ENCODE measurements at places on chromosomes 3 and 15. TPM values are rescaled to one million over a fixed set of nuclear protein-coding genes. Genes with fewer than 3 reads are reported as not detected.

DNA sequence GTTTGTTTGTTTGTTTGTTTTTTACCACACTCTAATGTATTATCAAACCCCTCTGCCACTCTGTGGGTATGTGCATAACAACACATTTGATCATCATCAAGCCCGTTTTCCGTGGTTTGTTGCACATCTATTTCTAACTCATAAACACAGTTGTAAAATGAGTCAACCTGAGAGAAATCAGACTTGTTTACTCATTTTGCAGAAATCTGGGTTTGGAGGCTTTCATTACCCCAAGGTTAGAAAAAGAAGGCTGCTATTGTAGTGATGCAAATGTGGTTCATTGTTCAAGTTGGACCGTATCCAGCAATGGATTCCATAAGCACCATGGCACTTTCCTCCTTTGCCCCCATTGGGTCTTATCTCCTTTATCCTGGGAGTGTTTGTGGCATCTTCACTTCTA lies 353.2 kb upstream of the SOX2 start:
- no peak for DNase-seq
- H3K36me3 ChIP-seq, result no peaks in the 10 kb centered on the region
- H3K4me1 ChIP-seq, result no peaks in the 10 kb centered on the region
- no peaks in the 10 kb centered on the region for H3K27me3 ChIP-seq
- no peak overlapping the region for H3K4me3 ChIP-seq
- no peak overlapping the region for H3K27ac ChIP-seq

RTP2 gene
- total RNA-seq, result not detected

- H3K27ac ChIP-seq, result no peak overlapping the region
- no peaks in the 10 kb centered on the region for H3K27me3 ChIP-seq
Measured at GRCh38 chr3:48945891-48946549, 27.4 kb downstream of the ARIH2 start.

- DNase-seq, result no peak
- no peak overlapping the region for H3K4me3 ChIP-seq
- H3K36me3 ChIP-seq, result no peaks in the 10 kb centered on the region
- H3K27ac ChIP-seq, result no peak overlapping the region
Measured at GRCh38 chr3:104916971-104917370, 449.7 kb upstream of the ALCAM start.

SSUH2 gene
- 0.44 TPM for total RNA-seq

DNA sequence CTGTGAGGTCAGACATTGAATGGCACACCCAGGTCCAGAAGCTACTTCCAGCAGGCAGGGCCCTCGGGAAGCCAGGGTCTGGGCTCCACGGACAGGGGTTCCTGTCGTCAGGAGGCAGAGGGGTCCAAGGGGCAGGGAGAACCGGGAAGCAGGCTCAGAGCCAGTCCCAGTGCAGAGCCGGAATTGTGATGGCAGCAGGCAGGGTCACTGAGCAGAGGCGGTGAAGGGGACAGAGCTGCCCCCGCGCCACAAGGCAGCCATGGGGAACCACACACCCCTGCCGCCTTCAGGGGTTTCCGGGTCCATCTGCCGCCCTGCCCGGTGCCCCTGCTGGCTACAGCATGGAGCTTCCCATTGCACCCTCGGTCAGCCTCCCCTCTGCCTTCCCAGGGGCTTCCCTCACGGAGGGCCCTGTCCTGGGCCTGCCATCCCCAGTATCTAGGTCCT lies 136.9 kb downstream of the NSMCE3 start:
- H3K36me3 ChIP-seq, result no peaks in the 10 kb centered on the region
- H3K27me3 ChIP-seq, result no peaks in the 10 kb centered on the region
- no peak for DNase-seq
- H3K4me3 ChIP-seq, result no peak overlapping the region
- H3K27ac ChIP-seq, result no peak overlapping the region

DNA sequence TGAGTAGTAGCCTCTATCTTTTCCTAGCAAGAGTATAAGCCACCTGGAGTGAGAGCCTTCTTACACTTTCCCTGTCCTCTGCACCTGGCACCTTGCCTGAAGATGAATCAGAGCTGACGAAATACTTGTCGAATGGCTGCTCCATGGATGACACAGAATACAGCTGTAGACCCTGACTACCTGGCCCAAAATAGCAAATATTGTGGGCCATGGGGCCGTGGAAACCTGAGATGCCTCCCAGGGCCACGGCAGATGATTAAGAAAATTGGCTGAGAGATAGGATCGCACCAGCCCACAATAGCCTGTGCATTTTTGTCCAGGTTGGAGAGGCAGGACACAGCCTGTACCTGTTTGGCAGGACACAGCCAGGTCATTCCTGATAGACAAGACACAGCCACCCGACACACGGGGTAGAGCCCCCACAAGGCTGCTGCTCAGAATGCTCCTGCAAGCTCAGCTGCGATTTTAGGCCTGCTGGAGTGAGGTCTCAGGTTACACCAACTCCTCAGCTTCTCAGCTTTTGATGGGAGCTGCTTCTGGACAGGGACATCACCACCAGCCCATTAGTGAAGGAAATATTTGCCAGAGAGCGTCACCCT lies 22.9 kb upstream of the TPM1 start:
- no peaks in the 10 kb centered on the region for H3K4me1 ChIP-seq
- no peak overlapping the region for H3K4me3 ChIP-seq
- H3K27me3 ChIP-seq, result no peaks in the 10 kb centered on the region
- no peaks in the 10 kb centered on the region for H3K36me3 ChIP-seq

CPEB1 gene
- total RNA-seq, result 1.4 TPM

SEMA7A gene
- 3.6 TPM for total RNA-seq

GRCh38 chr3:140941090-140941433 lies 574 bp upstream of the SLC25A36 start:
- no peak for DNase-seq
- peak overlapping the region; percentile 83 for H3K4me3 ChIP-seq
- peak overlapping the region; percentile 96 for H3K27ac ChIP-seq
- no peaks in the 10 kb centered on the region for H3K27me3 ChIP-seq
- peaks cover 3% of the 10 kb centered on the region for H3K4me1 ChIP-seq

ZNF860 gene
- total RNA-seq, result 5.9 TPM

CCRL2 gene
- 2.8 TPM for total RNA-seq
